ENCODE measurements at places on chromosomes 1 and 21.

DNA sequence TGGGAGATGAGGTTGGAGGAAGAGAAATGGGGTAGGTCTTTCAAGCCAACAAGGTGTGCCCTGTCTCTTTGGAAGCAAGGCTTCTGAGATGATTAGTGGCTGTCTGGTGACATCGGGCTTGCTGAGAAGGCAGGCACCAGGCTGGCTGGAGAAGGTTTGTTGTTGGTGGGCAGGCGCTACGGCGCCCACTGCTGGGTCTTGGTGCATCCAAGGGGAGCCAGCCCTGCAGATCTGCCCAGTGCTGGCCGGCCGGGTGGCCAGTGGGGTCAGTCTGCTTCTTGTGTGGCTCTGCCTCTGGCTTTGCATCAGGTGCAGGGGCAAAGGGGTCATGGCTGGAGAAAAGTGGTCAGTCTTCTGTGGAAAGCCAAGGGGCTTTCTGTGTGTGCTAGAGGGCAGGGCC, 126.2 kb downstream of the TLR5 start:
- DNase-seq = no peak

GRCh38 chr21:31248598-31248997, 95.5 kb downstream of the TIAM1 start:
- peak; percentile 22 for DNase-seq

DNA sequence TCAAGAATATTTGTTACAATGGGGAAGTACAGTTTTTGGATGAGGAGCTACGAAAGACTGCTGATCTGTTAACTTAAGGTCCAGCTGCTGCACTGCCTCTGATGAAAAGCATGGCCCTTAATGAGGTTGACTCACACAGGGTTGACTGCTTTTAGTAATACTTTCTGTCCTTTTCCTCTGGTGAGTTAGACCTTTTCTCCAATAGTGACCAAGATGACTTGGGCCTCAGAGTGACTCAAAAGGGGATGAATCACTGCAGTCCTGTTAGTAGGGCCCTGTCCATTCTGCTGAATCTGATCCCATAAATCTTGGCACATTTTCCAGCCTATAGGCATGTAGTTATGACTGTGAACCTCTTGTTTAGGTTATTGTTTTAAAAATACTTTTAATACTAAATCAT, 2.7 kb downstream of the DISP1 start:
- peak; percentile 98 for DNase-seq

- DNase-seq = peak; percentile 65
These were observed 5.9 kb downstream of the CAMK1G start for GRCh38 chr1:209589440-209589839.

DNA sequence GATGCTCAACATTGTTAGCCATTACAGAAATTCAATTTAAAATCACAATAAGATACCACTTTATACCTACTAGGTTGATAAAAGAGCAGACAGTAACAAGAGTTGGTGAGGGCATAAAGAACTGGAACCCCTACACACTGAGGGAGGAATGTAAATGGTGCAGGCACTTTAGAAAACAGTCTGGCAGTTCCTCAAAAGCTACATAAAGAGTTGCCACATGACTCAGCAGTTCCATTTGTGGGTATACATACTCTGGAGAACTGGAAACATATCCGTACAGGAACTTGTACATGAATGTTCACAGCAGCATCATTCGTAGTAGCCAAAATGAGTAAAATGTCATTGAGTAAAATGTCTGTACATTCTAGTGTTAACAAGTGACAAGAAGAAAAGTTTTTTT, 17.0 kb downstream of the NSL1 start:
- peak; percentile 49 for DNase-seq

GRCh38 chr1:156848461-156849150, 10.3 kb downstream of the INSRR start:
- no peak for DNase-seq

- DNase-seq = no peak
These were observed 4.9 kb upstream of the TMEM61 start for GRCh38 chr1:54975356-54976108.

GRCh38 chr1:47449822-47450552, 12.1 kb downstream of the FOXD2 start:
- no peak for DNase-seq

- peak; percentile 55 for DNase-seq
These were observed 15.0 kb downstream of the CITED4 start for GRCh38 chr1:40847023-40847745.

DNA sequence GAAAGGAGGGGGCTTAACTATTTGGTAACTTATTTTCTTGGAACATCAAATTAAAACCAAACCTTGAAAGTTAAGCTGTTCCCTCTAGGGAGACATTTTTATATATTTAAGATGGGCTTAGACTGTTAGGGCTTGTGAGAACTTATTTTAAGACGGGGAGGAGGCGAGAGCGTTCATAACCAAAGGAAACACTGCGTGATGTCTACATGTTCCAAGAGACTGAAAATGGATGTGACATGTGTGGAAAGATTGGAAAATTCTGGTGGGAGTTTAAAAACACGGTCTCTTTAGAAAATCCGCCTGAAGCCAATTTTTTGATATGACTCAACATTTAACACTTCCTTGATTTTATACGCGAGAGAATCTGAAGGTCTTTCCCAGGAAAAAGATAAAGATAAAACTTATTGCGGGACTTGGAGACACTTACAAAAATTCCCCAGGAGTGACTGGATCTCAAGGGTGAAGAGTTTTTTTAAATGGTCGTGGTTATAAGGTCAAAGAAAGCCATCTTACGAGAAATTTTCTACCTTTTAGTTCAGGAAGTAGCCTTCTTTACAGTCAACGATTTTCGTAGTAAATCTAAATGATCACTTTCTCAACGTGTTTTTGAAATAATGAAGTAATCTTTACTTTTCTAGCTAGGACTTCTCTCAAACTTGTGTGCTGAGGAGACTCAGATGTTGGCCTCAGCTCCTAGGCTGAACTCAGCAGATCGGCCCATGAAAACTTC, 828 bp downstream of the PNRC2 start:
- DNase-seq = peak; percentile 83

DNA sequence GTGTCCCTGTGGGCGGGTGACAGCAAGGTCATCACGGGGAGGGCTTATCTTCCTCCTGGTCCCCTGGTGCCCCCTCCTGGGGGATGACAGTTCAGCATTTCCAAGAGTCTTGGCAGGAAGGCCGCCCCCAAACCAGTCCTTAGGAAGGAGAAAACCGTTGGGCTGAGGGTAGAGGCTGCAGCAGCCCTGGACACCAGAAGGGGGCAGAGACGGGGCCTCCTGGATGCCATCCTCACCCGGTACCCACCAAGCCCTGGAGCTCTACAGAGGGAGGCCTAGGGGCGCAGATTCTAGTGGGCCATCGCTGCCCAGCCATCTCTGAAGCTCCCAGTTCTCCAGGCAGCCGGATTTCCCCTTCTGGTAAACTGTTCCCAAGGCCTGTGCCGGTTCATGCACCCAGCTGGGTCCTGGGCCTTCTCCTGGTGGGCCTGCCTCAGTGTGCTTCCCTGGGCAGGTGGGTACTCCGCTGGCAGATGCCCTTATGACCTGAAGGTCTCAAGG, 14.8 kb upstream of the ZNF669 start:
- DNase-seq = peak; percentile 32

DNA sequence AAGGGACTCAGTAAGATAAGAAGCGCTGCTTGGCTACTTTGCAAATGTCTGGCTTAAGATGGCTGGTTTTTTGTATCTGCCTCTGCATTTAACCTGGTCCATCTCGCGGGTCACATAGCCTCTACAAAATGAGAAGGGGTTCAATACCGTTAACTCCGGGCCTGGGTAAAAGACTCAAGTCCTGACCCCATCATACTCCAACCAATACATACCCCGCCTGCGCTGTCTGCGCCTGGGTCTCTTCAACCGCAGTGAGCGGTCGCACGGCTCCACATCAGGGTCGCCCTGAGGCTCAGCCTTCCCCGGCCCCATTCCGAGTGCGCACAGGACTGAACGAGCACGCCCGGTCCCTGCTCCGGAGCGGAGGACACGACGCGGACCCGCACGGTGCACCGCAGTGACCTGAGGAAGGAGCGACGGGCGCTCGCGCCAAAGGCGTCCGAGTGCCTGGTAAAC, 558 bp upstream of the PGD start:
- no peak for DNase-seq

DNA sequence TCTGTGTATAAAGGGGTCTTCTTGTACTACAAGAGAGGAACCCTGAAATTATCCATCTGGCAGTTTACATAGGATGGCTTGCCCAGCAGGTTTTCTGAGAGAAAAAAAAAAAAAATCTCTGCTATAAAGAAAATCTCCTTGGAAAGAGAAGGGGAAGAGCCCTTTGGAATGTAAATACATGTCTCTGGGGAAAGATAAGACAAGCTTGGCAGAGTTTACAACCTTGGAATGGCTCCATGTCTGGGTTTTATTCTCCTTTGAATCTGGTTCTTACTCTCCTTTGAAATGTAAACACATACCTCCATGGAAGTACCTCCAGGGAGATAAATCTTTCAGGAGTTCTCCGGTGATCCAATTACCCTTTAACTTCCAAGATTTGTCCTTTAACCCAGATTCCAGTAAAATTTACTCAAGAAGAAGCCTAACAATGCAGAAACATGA, 45.1 kb upstream of the DNAH14 start:
- peak; percentile 19 for DNase-seq
